ENCODE measurements at places on chromosomes 6 and 20.

GRCh38 chr20:36540551-36541211 lies 638 bp upstream of the MYL9 start:
- DNase-seq = no peak

DNA sequence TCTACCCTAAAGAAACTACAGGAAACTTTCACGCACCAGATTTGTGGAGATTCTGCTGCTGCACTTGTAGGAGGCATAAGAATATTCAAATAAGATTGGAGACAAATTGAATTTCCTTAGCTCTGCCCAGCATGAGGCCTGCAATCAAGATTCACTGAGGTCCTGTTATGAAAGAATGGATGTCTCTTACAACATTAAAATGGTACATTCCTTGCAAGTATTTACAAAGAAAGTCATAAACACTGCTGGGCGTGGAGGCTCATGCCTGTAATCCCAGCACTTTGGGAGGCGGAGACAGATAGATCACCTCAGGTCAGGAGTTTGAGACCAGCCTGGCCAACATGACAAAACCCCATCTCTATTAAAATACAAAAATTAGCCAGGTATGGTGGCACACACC lies 74.0 kb upstream of the MAP3K4 start:
- no peak for DNase-seq

- no peak for DNase-seq
Measured at GRCh38 chr6:137102851-137103492, 58.2 kb upstream of the IL20RA start.

DNA sequence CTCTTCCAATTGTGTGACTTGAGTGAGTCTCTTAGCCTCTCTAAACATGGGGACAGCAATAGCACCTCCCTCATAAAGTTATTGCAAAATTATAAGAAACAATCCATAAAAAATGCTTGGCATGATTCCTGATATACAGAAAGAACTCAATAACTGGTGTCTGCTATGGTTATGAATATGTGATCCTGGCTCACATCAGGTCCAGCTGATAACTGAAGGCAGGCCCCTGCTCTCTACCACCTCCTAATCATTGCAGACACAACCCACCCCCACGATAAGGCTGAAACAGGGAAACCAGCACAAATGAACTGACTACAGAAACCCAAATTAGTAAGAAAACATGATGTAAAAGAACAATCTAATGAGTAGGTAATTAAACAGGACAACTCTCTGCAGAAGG lies 5.4 kb downstream of the TRIM15 start:
- DNase-seq = no peak

DNA sequence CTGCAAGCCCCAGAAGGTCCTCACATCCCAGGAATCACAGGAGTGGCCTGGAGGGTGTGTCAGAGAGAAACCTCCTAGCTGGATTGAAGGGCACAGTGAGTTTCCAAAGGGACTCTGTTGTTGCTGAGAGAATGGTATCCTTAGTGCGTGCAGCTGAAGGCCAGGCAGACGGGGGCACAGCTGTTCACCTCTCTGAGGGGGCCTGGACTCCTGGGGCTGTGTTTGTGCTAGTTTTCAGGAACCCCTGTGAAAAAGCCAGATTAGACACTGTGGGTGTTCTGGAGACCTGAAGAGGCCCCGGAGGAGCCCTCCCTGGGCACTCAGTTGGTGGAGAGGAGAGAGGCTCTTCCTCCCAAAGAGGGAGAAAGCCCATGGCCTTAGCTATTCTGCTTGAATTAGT lies 223.4 kb downstream of the FARS2 start:
- DNase-seq = no peak

- no peak for DNase-seq
Measured at GRCh38 chr20:831956-832355, 1.6 kb upstream of the FAM110A start.

DNA sequence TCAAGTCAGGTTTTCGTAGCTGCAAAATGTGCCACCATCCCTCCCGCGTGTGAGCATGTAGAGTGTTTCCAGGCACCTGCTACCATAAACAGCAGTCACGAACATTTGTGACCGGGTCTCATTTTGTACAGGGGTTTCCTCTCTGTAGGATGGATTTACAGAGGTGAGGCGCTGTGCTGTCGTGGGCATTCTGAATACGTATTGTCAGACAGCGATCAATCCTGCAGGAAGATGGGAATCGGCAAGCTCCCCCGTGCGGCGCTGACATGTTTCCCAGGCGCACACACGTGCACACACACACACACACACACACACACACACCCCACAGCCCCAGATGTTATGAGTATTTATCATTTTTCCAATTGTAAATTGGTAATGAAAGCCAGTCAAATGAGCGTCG lies 15.8 kb downstream of the ANKRD60 start:
- no peak for DNase-seq

DNA sequence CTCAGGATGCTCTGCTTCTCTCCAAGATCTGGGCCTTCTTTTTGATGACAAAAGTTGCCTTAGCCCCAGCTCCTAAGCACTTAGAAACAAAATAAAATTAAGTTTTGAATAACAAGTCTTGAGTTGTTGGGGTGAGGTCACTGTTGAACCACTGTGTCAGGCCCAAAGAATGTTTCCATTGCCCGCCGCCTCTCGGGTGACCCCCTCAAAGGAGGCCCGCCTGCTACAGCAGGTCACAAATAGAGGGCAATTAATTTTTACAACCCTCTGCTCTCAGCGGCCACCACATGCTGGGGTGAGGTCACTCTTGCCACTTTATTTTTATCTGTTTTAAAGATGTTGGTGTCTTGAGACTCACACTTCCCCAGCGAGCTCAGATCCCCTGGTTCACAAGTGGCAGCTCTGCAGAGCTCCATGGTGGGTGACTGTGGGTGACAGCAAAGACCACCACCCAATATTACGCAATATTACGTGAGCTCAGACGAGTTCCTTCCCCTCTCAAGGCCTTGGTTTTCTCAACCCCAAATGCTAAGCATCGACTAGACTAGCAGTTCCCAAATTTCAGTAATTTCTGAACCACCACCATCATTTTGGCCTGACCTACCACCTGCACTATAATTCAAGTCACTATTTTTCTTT lies 247.7 kb upstream of the PMEPA1 start:
- no peak for DNase-seq

DNA sequence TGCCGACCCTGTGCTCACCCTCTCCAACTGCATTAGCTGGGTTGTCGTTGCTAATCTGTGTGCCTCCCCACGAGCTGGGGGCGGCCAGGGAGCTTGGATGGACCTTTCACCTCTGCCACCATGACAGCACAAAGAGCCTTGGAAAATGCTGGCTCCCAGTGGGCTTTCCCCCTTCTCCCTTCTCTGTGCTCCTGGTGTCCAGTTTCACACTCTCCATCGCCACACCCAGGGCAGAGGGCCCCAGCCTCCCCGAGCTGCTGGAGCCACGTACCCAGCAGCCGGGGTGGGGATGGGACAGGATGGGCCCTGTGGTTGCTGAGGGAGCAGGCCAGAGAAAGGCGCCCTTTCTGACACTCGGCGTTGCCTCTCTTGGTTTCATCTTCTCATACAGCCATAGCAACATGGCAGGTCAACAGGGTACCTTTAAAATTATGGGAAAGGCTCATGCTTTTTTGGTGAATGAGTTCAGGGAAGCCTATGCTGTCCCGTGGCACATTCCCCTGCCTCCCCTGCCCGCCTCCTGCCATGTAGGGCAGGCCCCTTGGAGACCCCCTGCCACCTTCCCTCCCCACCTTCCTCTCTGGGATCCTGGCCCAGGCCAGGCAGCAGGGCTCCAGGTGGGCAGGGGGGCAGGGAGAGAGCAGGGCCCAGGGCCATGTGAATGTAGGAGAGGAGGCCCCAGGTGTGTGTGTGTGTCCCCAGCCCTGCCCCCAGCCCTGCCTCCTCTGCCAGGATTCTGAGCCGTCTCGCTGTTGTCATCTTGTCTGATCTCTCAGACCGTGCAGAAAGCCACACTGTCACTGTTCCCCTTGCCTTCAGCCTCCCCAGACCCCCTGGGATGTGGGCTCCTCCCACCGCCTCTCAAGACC lies 85.2 kb upstream of the CCDC167 start:
- DNase-seq = no peak

- DNase-seq = peak; percentile 19
Measured at GRCh38 chr6:126657561-126658175, 317.8 kb downstream of the CENPW start.

DNA sequence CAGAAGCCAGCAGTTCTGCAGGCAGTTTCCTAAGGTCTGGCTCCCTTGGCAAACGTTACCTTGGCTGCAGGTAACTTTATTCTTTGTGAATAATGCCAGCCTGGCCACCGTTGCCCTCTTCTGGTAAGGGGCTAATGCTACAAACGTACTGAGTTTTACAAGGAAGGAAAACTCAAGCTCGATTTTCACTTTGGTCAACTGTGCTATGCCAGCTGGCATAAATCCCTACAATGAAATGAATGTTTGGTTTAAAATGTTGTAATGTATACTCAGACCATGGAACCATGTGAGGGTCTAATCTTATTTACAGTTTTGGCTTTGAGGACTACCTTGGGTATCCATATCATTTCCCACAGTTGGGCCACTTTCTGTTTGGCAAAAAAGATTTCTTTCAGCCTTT lies 101.4 kb downstream of the SLX4IP start:
- no peak for DNase-seq

DNA sequence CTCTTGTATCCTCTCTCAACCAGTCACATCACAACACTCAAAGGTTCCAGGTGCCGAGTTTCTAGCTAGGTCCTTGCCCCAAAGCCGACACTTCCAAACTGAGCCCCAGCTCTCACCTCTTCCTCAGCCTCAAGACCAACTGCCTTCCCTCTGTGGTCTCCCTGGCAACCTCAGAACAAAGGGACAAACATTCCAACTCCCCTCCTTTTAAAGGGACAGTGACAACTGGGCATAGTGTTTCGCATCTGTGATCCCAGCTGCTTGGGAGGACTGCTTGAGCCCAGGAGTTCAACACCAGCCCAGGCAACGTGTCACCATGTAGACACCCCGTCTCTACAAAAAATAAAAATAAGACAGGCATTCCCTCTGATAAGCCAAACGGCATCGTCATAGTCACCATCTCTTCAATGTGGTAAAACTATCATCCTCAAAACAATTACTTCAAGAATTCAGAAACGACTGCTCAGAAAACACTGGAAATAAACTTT lies 11.3 kb downstream of the DIDO1 start:
- DNase-seq = no peak

DNA sequence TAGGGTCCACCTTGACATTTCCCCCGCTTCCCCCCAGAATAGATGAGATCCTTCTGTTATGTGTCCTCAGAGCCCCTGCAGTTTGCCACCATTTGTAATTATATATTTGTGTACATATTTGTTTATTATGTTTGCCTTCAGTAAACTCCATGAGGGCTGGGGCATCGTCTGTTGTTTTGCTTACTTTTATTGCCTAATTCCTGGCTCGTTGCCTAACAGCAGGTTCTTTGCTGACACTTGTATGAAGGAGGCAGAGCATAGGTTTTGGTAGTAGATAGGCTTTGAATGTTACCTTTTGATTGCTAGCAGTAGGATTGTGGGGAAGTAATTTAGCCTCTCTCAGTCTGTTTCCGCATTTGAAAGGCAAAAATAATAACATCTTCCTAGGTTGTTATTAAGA lies 9.9 kb downstream of the MAP3K4 start:
- no peak for DNase-seq

DNA sequence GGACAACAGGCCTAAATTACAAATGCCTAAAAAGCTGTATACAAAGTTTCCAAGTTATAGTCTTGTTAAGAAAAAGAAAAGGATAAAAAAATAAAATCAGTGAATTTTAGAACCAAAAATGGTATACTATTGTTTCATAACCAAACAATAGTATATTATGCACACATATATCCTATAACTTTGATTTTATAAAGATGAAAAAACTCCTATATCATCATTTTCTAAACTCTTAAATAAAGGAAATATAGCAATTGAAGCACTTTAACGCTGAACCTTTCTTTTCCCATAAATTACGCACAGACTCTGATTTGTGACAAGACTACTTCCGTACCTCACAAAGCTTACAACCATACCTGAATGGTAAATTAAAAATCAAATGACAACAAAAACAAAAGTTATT lies 35.9 kb upstream of the MCM9 start:
- no peak for DNase-seq

GRCh38 chr6:166440729-166441128 lies 58.0 kb upstream of the MPC1 start:
- DNase-seq = no peak

- DNase-seq = no peak
Measured at GRCh38 chr6:82144852-82145340, 102.6 kb downstream of the IBTK start.

GRCh38 chr20:33192912-33193501 lies 24.1 kb upstream of the BPIFA3 start:
- DNase-seq = no peak

GRCh38 chr20:13909067-13909466 lies 81.3 kb downstream of the SEL1L2 start:
- no peak for DNase-seq

- no peak for DNase-seq
Measured at GRCh38 chr20:23187751-23188150, 101.6 kb upstream of the CD93 start.

DNA sequence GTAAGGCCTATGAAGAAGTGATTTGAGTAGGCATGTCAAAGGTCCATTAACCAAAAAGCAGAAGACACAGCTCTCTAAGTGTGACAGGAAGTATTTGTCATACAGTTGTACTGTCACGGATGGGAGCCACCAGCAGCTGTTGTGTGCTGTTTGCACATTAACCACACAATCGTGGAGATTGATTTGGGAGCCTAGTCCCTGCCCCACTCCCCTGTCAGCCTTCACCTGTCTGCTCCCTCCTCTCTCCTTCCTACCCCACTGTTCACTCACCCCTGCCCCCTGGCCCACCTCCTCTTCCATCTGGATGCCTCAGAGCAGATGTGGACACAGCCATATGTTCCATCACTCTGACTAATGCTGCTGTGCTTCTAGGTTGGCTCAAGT lies 124.7 kb upstream of the SPACA1 start:
- no peak for DNase-seq

- no peak for DNase-seq
Measured at GRCh38 chr6:104357928-104358327, 501.8 kb downstream of the HACE1 start.

GRCh38 chr6:20302702-20303251 lies 90.5 kb upstream of the MBOAT1 start:
- DNase-seq = no peak

DNA sequence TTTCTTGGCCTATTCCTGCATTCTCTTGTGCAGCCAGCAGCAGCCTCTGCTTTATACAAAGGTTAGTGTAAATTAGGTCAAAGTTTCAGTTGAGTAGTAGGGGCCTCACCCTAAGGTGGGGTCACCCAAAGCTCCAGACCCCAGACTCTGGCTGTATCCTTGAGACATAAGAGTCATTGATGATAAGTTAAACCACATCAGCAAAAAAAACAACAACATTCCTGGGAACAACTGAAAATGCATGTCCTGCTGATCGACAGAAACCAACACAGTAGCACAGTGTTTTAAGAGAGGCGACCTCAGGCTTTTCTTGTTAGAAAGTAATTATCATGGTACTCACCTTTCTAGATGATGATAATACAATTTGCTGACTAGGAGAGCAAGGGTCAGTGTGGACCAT lies 52.6 kb downstream of the TFAP2A start:
- DNase-seq = no peak

- DNase-seq = no peak
Measured at GRCh38 chr6:135811170-135811569, 40.3 kb upstream of the PDE7B start.

Data from NCI-H524 treated with DMSO at 0.1 percent for 48 hours (cell line).